ENCODE measurements at places on chromosomes 13 and 19. TPM values are rescaled to one million over a fixed set of nuclear protein-coding genes. Genes with fewer than 3 reads are reported as not detected.

GRCh38 chr13:34207872-34208271 lies 389.9 kb downstream of the RFC3 start:
- DNase-seq = no peak

DNA sequence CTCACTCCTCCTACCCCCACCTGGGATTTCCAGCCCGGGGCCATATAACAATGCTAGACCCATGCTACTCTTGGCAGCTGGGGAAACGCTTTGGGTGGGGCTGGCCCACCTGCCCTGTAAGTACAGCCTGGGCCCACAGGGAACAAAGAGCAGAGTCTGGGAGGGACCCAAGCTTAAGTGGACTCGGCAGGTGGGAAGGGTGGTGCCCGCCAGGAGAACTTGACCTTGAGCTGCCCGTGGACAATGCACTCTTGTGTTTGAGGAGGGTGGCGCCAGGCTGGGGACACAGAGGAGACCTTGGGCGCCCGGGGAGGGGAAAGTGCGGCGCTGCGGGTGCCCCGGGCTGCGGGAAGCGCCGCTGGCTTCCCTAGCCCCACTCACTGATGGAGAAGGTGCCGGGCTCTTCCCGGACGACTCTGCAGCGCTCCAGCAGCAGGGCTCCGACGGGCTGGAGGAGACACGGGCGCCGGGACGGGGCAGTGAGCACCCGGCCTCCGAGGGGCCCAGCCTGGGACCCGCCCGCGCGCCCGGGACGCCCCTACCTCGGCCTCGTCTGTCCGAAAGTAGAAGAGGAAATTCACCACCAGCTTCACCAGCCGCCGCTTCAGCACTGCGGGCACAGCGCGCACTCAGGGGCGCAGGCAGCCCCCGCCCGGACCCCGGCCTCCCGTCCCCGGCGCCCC lies 607 bp downstream of the PLEKHJ1 start:
- no peak for DNase-seq

- no peak for DNase-seq
Observed at GRCh38 chr13:96086736-96087135, 3.2 kb upstream of the HS6ST3 start.

DNA sequence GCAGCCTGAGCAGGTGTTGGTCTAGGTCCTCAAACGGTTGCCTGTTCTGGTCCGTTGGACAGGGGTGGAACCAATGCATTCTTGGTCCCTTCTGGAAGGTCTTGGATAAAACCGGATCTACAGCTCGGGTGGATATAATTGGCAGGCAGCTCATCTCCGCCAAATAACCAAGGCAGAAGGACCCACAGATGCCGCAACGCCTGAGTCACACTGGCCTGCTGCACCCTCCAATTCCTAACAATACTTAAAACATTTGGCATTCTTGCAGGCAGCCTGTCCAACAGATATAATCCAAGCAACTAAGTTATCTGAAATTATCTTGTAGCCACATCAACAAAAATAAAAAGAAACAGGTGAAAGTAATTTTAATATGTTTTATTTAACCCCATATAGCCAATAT lies 59.0 kb upstream of the FGF14 start:
- DNase-seq = no peak

OR7D2 gene
- not detected for total RNA-seq

All from Daoy (cell line).